NCI-H1092 (cell line): ENCODE measurements at places on chromosomes 2 and 18.

DNA sequence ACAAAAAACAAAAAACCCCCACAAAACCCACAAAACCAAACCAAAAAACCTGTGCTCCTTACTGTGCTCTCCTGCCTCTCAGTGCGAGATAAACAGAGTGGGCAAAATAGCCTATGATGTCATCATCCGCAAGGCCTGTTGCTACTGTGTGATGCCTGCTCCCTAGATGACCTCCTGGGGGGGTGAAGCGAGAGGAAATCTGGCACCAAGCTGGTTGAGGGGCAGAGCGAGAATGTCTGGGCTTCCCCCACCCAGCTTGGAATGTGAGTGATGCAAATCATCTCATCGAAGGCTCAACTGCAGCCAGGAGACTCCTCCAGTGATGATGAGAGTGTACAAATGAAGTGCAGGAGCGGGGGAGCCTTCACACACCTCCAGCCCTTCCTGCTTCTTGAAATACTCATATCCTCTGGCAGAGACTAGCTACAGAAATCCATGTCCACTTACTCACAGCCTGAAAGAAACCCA, 57.7 kb upstream of the MAP4K3 start:
- DNase-seq, result no peak

DNA sequence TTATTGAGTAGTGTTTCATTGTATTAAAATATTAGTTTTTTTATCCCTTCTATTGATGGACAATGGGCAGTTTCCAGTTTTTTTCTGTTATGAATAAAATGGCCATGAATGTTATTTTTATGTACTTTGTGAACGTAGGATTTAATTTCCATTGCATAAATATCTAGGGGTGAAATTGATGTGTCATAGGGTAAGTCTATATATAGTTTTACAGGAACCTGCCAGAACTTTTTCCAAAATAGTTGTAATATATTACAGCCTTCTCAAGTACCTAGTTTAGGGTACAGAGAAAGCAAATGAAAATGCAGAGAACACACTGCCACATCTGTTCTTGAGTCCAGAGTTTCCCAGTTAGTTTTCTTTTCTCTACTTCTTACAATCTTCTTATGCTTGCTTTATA, 378.6 kb downstream of the MEIS1 start:
- DNase-seq, result no peak

DNA sequence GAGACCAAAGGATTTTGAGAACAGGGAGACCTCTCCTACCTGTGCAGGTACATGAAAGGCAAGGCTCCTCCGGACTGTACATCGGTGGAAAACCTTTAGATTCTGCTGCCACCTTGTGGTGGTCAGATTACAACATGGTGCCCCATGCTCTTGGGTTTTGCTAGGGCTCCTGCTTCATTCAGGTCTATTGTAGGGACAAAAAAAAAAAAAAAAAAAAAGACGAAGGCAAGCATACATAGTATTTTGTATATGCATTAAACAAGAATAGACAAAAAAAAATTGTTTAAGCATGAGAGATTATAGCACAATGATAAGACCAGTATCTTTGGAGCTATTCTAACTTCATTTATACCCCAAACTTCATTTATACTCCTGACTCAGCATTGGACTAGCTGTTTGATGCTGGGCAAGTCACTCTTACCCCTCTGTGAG, 27.4 kb upstream of the SPR start:
- DNase-seq, result peak; percentile 36

DNA sequence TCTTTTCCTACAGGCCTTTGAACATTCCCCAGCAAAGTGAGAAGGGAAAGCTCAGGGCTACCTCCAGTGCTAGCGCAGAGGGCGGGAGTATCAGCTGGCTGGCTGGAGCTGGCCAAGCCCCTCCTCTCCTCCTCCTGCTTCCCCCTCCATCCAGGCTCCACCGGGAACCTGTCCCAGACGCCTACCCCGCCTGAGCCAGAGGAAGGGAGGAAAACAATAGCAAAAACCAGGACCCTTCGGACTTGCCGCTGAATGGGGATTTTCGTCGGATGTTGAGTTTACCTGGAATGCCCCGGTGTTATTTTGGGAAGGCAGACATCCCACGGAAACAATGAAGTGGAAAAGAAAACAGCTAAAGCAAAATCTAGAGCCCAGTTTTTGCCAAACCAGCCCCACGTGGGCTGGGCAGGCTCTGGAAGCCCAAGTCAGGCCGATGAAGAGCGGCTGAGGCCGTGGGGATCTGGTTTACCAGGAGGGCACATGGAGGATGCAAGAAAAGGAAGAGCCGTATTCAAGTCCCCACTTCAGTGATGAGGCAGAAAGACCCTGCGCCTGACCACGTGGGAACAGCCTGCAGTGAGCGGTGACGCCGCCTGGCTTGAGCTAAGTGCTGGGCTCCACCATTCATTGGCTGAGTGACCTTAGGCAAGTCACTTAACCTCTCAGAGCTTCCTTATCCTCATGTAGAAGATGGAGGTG, 100.4 kb upstream of the LCLAT1 start:
- no peak for DNase-seq

DNA sequence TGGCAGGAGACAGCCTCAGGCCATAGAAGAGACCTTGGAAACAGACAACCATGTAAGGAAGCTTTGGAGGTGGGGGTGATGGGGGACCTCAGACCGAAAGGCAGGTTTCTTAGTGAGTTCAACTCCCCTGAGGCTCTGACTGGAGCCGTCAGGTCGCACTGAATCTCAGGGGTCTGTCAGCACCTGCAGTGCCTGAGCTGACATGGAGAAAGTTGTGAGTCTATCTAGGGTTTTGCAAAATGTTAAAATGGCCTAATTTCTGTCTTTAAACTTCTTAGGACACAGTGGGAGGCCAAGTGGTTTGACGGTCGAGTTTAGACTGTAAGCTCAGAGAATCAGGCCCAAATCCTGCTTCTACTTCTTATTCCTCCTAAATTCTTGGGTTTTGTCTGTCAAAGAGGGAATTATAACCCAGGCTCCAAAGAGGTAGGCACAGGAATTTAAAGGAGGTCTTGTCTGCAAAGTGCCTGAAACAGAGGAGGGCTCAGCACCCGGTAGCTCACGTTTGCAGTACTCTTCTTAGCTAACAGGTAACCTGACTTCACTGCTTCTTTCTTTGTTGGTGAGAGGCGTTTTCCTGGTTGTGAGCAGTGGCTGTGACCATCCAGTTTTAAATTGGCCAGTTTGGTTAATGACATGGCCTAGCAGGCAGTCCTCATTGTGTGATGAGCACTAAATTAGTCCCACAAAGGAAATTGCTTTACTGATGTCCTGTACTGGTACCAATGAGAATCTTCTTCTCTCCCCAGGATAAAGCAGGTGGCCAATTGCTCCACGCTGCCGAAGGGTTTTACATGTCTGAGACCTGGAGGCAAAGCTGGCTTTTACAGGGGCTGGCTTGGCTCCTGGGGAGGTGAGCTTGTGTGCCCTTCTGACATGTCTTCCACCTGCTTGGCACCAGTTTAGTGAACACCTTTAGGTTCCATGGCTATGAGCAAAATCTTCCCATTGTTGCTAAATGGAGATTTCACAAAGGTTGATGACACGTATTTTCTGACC, 95.7 kb downstream of the MYCN start:
- no peak for DNase-seq

DNA sequence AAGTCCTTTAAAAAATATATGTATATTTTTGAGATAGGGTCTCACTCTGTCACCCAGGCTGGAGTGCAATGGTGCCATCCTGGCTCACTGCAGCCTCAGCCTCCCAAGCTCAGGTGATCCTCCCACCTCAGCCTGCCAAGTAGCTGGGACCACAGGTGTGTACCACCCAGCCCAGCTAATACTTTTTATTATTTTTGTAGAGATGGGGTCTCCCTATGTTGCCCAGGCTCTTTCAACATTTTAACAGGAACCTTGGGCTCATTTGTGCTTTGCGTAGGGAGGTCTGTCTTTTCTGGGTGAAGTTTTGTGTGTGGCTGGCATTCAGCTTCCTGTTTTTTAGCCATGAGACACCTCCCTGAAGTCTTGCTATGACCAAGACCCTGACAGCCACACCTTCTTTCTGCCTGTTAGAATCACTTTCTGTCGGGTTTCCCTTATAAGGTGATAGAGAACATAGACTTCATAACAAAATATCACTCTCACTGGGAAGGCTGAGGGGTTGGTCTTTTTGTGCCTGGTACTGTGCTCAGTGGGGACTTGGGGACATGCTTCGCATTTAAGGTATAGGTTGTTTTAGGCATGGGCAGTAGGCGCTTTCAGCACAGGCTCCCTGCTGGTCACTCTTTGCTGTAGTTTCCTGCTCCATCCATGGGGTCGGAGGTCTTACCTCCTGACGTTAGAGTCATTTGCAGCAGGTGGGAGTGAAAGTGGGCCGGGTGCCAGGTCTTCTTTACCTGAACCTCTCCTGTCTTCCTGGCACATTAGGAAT, 3.4 kb downstream of the RAB31 start:
- DNase-seq, result no peak

DNA sequence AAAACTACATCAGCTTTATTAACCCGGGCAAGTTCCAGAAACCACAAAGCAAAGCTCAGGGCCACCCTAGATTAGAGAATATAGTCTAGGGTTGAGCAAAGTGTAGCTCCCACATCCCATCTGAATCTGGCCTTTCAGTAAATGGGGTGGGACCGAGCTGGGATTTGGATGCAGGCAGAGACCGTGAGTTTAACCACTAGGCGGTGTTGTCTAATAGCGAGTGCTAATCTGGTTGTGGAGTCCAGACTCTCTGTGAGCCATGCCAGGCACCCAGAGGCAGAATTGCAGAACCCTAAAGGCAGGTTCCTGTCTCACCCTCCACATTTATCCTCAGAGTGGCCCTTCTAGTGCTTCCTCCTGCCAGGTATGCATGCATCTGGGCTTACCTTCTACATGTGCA, 435.9 kb downstream of the TSN start:
- peak; percentile 17 for DNase-seq

- no peak for DNase-seq
Observed at GRCh38 chr2:24642351-24642750, 150.8 kb downstream of the PTRHD1 start.

- no peak for DNase-seq
Observed at GRCh38 chr18:5512176-5512575, 31.6 kb downstream of the EPB41L3 start.

- no peak for DNase-seq
Observed at GRCh38 chr2:54899576-54900200, 150.6 kb downstream of the RTN4 start.

DNA sequence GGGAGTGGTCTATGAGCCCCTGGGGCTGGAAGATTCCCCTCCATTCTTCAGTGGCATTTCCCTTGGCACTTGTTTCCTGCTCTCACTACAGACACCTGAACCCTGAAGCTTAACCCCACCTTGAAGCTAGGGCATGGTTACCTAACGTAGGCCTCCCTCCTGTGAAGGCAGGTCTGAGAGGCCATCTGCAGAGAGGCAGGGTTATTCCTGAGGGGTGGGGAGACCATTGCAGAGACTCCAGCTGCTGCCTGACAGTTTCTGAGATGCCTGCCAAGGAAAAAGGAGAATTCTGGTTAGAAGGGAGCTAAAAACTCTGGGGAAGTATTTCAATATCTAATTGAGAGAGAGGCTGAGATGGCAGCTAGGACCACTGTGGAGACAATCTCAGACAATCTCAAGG, 119.3 kb upstream of the NDUFV2 start:
- DNase-seq, result no peak

DNA sequence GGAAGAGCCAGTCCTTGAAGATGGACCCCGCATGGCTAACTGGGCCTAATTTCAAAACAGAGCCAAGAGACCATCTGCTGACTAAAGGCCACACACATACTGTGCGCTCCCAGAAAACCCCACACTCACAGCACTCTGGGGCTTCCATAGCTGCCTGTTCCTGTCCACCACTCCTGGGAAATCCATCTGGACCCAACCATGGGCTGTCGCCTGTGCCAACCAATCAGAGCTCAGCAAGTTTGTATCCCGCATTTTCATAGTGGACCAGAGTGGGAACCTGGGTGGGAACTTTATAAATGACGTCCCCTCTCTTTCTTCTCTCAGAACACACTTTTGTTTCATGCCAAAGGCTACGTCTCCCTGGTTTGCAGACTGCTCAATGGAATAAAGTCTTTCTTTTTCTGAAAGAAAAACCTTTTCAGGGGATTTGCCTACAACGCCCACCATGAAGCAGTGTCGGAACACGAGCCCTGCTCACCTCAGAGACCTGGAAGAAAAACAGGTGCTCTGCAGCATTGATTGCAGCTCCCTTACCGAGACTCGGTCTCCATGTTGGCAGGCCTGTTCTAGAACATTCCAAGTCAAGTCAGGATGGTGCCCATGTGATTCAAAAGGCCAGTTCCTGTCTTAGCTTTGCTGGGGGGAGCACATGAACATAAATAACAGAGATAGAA, 137.2 kb upstream of the GPC1 start:
- DNase-seq, result no peak

GRCh38 chr2:128404709-128405466, 86.2 kb upstream of the HS6ST1 start:
- no peak for DNase-seq

GRCh38 chr18:41436772-41437171, 518.3 kb upstream of the PIK3C3 start:
- DNase-seq, result no peak

GRCh38 chr2:2992634-2993033, 385.0 kb downstream of the EIPR1 start:
- no peak for DNase-seq

- DNase-seq, result no peak
Observed at GRCh38 chr2:214104219-214104618, 306.6 kb upstream of the VWC2L start.

- no peak for DNase-seq
Observed at GRCh38 chr2:213015387-213016165, 135.8 kb downstream of the IKZF2 start.

- DNase-seq, result no peak
Observed at GRCh38 chr2:6986912-6987361, 69.7 kb downstream of the RNF144A start.

- no peak for DNase-seq
Observed at GRCh38 chr2:170829036-170829435, 12.3 kb downstream of the GAD1 start.

- no peak for DNase-seq
Observed at GRCh38 chr2:75936311-75936710, 225.6 kb upstream of the GCFC2 start.

DNA sequence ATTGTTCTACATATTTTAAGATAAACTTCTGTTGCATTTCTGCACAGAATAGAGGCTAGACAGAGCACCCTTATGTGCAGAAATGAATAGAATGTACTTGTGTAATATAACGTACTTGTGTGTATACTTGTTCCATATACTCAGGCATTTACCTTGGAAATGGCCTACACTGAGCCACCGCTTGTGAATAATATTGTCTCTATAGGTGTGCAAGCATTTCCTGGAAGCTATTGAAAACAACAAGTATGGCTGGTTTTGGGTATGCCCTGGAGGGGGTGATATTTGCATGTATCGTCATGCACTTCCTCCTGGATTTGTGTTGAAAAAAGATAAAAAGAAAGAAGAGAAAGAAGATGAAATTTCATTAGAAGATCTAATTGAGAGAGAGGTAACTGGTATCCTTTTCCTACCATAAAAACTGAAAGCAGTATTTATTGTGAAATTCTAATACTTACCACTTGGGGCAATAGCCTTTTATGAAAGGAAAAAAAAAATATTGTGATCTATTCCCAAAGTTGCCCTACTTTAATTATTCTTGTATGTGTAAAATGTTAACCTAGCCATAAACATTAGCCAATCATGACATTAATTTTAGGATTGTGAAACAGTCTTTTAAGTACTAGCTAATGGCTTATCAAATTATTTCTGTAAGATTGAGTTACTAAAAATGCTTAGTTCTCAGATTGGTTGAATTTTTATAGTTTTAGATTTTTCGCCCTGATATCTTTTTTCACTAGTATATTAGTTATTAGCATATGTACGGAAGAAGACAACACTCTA, 18.0 kb downstream of the ZC3H15 start:
- DNase-seq, result no peak

- DNase-seq, result no peak
Observed at GRCh38 chr2:151175864-151176263, 85.8 kb downstream of the RBM43 start.
